GM19239 (cell line): ENCODE measurements at places on chromosomes 16 and 17.

DNA sequence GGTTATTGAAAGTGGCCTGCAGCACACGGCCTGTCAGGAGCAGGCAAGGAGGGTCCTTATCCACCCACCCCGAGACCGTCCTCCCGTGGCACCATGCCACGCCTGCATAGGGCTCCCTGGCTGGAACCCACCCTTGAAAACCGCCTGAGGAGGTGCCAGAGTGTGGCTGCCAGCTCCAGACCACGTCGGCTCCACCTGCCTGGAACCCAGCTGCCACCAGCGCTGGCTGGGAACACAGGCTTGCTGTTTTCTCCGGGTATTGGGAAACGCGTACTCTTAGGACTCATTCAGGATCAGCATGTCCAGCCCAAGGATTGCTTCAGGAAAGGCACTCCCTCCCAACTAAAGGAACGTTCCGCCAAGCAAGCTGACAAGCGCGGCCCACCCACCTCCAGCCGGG is 6.7 kb downstream of the ARL16 start:
- no peak for DNase-seq

DNA sequence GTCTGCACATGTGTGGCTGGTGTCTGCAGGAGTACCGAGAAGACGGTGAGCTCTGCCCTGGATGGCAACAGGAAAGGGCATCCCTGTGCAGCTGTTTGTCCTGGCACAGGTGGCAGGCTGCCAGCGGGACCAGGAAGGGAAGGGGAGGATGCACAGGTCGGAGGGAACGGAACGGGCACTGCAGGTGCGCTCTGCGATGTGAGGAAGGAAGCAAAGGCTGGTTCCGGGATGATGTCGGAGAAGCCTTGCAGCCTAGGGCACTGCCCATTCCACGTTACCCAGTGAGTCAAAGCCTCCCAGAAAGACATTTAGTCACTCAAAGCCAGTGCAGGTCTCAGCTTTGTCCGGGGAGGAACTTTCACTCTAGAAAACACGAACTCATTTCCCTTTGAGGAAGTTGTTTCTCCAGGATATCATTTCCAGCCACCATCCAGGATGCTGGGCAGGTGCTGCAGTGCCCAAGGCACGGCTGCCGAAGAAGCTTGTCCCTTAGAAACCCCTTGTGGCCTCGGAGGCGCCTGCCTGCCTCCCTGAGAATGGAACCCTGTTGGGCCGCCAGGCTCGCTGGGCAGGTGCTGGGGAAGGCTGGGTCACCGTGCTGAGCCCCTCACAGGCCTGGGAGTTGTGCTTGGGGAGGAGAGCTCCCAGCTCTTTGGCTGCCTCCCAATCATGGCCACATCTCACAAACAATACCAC is 4.5 kb upstream of the TMEM235 start:
- DNase-seq: no peak

GRCh38 chr17:29383686-29384085 is 6.5 kb upstream of the TAOK1 start:
- DNase-seq: no peak

- DNase-seq: no peak
Measured at GRCh38 chr16:70573451-70574121, 50.0 kb downstream of the SF3B3 start.

DNA sequence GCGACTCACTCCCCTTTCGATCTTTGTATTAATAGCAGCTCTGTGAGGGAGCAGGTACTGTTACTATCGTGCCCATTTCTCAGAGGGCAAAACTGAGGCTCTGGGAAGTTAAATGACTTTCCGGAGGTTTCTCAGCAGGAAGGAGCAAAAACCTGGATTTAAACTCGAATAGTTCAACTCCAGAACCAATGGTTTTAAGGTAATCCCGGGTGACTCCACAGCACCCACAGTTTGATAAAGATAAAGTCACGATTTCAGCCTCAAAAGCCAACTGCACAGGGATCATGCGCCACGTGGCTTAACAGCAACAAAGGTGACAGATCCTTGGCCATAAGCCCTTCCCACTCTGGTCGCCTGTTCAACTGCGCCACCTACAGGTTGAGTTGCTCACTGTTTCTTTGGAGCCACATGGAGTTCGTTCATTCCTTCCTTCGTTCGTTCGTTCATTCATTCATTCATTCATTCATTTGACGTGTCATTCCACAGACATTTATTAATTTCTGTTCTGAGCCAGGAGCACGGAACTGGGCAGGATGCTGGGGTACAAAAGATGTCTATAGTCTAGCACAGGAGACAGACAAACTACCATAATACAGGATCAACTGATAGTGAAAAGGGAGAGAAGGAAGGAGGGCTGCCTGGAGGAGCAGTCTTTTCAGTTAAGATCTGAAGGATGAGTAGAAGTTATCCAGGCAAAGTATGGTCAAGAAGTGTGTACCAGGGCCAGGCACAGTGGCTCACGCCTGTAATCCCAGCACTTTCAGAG is 134.8 kb downstream of the HS3ST2 start:
- DNase-seq: peak; percentile 52

- DNase-seq: no peak
Measured at GRCh38 chr16:89288966-89289365, 71.5 kb downstream of the ZNF778 start.

DNA sequence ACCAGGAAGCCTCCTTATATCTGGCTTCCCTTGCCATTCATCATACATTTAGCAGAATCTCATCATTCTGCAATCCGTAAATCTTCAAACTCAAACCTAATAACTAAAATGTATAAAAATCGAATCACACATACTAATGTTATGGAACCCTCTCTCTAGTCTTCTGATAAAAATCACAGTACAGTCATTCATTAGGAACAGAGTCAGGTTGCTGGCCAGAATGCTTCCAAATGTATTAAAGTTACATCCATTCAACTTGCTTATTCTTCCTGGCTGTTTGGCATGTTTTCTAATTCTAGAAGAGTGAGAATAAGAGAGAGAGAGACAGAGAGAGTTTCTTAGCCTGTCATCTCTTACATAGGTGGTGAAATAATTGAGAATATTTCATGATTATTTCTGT is 16.5 kb upstream of the RASL10B start:
- no peak for DNase-seq

DNA sequence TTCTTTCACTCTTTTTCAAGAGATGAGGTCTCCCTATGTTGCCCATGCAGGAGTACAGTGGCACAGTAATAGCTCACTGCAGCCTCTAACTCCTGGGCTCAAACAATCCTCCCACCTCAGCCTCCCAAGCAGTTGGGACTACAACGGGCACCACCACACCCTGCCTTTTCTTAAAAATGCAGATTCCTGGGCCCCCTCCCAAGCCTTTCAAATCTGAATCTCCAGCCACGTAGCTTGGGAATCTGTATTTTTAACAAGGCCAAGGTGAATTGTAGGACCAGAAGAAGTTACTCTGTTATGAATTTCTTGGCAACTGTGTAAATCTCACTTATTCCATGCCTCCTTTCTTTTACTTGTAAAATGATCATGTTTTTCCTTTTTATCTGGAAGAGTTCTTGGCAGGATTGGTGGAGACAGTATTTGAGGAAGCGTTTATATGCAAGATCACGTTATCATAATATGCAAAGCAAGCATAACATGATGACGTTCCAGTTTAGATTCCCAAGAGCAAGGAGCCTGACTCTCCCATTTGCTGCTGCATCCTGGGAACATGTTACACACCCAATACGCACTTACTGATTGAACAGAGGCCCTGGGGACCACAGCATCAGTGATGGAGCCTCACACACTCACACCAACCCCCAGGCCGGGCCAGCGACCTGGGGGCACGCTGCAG is 44.5 kb downstream of the LITAF start:
- no peak for DNase-seq

- no peak for DNase-seq
Measured at GRCh38 chr16:77548766-77549165, 113.9 kb upstream of the ADAMTS18 start.

DNA sequence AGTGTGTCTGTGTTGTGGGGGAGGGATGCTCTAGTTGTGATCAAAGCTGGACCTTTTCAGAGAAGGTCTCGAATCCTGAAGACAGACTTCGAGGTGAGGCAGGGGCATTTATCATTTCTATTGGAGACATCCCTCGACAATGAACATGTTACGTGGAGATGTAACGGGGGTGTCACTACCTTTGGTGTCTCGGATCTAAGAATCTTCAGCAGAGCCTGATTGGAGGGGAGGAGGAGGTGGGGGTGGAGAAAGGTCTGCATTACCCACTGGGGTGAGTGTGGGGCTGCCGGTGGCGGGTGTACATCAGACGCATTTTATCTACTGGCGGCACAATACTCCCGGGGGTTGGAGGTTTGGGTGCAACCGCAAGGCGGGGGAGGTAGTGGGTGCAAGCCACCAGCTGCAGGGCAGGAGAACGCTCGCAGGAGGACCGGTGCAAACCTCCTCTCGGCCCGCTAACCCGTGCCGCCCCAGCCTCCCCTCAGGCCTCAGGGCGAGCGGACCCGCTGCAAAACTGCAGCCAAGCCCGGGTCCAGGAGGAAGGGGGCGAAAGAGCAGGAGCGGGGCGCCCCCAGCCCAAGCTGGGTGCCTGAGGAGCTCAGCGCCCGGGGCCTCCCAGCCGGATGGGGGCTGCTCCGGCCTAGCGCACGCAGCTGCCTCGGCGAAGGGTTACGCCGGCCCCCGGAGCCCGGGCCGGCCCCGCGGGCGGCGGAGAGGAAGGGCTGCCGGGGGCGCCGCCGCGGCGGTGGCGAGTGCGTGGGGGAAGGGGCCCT is 735 bp downstream of the ZNF652 start:
- peak; percentile 40 for DNase-seq

GRCh38 chr16:51306116-51306515 is 155.0 kb upstream of the SALL1 start:
- DNase-seq: no peak

GRCh38 chr16:67537270-67537635 is 8.6 kb downstream of the RIPOR1 start:
- DNase-seq: no peak

DNA sequence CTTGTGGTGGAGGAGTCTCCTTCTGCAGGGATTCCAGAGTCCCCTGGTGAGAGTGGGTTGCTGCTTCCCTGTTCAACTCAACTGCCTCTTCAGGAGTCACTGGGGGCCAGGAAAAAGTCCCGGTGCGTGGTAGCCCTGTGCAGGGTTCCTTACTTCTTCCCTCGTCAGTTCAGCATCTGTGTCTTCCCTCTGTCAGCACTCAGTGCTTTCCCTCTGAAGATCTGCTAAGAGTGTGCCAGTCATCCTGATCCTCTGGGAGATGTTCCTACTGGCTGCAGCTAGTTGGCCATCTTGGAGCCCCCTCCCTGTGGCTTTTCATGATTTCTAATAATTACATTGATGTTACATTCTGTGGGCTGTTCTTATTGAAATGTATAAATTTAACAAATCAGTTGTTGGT is 36.5 kb downstream of the NF1 start:
- no peak for DNase-seq

DNA sequence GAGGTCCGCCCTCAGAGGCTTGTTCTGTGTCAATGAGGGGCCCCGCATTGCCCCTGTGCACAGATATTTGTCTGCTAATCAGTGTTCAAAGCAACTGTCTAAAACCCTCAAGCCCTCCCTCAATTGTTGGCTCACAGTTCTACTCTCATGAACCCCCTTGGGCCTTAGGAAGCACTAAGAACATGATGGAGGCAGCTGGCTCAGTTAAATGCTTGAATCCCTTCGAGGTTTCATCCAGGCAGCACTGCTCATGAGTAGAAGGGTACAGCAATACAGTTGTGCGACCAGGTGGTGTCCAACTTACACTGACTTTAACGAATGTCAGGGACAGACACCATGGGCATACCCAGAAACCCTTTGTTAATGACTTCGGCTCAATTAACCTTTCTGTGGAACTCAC is 89.2 kb upstream of the WSCD1 start:
- no peak for DNase-seq

DNA sequence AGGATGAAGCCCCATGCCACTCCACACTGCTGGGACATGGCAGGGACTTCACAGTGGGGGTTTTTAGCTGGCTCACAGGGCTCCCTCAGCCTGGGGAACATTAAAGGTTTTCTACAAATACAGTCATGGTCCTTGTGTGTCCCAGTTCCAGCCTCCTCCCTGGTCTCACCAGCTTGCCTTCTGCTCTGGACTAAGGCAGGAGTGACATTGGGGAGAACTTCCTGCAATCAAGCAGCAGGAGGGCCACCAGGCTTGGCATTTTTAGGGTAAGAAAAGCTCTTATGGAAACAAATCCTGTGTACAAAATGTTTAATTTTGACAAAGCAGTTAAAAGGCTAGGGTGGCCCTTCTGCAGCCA is 1.9 kb downstream of the PARD6A start:
- no peak for DNase-seq

- DNase-seq: no peak
Measured at GRCh38 chr16:49959552-49960277, 65.3 kb upstream of the CNEP1R1 start.
